ENCODE measurements at places on chromosomes 7 and 10.

GRCh38 chr7:122883049-122883680, 3.1 kb downstream of the CADPS2 start:
- DNase-seq = no peak

- DNase-seq = no peak
These were observed 194.0 kb upstream of the PRPS1L1 start for GRCh38 chr7:18221377-18222293.

DNA sequence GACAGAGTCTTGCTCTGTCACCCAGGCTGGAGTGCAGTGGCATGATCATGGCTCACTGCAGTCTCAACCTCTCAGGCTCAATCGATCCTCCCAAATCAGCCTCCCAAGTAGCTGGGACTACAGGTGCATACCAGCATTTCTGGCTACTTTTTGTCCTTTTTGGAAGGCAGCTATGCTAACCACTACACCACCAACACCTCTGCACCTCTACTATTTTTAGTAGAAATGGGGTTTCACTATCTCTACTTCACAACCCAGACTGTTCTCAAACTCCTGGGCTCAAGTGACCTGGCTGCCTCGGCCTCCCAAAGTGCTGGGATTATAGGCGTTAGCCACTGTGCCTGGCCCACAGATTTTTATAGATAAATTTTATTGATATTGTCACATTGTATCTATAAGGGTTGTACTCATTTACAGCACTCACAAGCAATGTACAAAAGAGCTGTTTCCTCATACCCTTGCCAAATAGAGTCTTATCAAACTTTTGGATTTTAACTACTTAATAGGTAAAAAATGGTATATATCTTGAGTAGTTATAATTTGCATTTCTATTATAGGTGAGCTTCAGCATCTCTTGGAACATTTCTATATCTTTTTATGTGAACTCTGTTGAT, 23.7 kb downstream of the PRR15 start:
- DNase-seq = no peak

DNA sequence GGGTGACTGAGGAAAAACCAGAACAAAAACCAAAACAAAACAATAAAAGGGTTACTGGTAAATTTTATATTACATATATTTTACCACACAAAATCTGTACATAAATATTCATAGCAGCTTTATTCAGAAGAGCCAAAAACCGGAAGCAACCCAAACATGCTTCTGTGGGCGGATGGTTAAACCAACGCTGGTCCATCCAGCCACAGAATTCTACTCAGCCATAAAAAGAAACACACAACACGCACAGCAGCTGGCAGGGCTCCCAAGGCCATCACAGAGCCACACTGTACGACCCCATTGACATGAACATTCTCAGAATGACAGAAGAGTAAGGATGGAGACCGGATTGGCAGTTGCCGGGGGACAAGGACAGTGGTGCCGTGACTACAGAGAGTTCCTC, 83.6 kb downstream of the PROSER2 start:
- no peak for DNase-seq

DNA sequence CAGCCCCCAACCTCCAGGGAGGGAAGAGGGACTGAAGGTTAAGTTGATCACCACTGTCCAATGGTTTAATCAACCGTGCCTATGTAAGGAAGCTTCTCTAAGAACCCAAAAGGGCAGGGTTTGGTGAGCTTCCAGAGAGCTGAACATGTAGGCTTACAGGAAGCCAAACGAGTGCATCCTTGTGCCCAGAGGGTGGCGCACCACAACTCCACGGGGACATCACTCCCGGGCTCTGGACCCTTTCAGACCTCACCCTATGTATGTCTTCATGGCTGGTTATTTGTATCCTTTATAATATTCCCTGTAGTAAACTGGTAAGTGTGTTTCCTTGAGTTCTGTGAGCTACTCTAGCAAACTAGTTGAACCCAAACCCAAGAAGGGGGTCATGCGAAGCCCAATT, 11.5 kb upstream of the NFKB2 start:
- no peak for DNase-seq

GRCh38 chr7:66356277-66356721, 151.2 kb downstream of the TPST1 start:
- DNase-seq = no peak

DNA sequence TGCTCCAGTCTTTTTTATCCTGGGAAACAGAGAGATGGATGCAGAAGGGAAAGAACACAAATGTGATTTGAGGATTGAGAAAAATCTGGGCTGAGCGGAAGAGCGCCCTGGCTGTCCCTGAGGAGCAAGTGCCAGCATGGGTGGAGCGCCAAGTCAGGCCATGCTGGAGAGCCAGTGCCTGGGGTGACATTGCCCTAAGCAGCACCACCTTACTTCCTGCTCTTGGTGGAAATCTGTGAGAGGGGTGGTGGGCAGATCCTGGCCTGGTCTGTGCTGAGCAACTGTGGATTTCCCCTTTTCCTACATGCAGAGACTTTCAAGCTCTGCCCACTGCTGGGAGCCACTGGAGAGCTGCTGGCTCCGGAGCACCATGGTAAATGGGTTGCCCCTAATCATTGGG, 36.9 kb downstream of the DDIT4 start:
- DNase-seq = no peak

DNA sequence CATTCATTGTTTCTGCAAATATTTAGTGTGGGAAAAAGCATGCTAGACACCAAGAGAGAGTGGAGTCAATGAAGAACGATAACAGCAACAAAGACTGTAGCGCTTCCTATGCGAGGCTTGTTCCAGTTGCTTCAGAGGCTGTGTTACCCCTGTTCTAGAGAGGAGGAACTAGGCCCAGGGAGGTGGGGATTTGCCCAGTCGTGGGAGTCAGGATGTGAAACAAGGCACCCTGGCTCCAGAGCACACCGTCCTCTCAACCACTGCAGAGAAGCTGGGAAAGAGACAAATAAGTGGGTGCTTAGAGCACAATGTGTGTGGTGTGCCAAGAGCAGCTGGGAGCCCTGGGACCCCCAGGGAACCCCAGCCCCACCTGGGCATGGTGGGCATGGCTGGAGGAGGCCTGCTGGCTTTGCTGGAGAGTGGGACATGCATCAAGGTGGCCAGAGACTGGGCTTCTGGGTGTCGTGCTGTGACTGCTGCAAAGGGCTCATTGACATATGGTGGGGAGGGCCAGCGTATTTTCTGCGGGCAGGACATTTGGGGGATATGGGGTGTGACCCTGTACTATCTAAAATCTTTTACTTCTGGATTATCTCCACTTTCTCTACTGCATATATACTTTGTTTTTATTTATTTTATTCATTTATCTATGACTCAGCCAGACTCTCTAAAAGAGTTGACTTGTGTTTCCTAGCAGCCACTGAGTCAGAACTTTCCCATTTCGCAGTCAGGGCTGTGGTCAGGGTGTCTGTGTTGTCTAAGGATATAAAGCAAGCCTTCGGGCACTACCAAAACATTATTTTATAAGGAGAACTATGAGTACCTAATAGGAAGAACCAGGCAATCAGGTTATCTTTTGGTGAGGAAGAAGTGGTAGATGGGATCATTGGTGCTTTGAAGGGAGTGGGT, 95.4 kb downstream of the TCF7L2 start:
- DNase-seq = no peak

DNA sequence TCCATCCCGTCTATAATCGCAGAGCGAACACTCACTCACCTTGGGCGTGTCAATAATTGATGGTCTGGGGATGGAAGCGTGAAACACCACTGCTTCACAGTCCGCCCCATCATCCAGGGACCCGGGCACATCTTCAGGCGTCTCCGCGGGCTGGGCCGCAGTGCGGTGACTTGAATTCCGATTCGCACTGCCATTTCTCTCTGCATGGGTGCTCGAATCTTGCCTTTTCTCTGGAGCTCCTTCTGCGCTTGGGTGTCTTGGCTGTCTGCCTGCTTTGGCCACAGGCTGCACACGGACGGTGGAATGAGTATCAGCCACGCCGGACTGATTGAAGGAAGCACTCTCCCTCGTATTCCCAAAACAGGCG, 500 bp downstream of the FAM107B start:
- DNase-seq = no peak

DNA sequence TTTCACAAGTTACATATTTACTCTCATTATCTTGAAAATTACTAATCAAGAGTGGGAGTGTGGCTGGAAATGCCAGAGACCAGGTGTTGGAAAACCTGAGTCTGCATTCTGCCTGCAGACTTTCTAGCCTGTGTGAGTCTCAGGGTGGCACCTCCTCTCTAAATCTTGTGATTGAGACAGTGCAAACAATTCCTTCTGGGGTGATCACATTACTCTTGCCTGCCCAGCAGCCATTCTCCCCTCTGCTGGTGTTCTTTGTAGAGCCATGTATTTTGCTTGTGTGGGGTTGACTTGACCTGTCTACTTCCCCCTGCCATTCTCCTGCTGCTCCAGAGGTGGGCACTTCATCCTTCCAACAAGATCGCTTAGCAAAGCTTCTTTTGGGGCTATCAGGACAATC, 101.1 kb downstream of the RAPGEF5 start:
- no peak for DNase-seq

DNA sequence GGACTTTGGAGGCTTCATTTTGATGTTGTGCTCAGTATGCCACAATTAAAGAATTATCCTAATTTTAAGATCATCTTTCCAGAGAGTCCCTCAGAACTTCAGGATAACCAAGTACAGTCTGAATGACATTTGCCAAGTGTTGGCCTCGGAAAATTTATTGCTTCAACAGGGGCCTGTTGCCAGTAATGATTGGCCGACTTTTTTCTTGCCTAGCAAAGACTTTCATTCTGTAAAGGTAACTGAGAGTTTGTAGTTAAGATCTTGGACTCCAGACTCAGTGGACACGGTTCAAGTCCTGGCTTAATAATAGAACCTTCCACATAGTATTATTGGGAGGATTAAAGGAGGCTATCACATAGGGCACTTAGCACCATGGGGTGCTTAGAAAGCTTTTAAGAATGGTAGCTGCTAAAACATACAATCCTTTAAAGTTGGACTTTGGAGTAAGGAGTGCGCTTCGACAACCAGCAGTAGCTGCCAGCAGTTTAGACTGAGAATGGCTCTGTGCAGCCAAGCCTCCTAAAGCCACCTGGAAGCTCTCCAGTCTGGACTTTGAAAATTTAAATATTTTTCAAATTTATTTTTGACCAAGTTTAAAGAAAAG, 90.0 kb downstream of the PLCE1 start:
- DNase-seq = no peak

DNA sequence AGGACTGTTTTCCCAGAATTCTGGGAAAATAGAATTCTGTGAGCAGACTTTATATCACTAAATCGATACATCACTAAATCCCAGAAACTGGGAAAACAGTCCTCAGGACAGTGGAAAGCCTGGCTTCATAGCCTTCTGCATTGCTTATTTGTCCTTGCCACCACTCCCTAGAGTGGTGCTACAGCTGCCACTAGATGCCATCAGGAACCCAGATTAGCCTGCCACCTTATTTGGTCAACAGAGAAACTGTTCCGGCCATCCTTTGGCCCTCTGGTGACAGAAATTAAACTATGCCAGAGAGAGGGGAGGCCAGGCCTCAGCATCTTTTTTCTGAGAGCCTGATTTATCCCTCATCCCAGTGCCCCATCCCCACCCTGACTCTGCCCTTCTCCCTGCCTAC, 19.6 kb upstream of the NFKB2 start:
- DNase-seq = no peak

DNA sequence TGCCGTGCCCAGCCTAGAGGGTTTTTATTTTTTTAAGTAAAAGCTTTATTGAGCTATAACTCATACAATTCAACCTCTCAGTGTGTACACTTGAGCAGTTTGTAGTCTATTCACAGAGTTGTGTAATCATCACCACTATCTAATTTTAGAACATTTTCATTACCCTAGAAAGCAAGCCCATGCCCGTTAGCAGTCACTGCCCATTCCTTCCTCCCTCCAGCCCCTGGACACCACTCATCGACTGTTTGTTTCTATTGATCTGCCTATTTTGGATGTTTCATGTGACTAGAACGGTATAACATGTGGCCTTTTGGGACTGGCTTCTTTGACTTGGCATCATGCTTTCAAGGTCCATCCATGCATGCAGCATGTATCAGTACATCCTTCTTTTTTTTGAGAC, 25.7 kb upstream of the SEC61A2 start:
- DNase-seq = no peak

- peak; percentile 86 for DNase-seq
These were observed 20.6 kb upstream of the USP6NL start for GRCh38 chr10:11631890-11632587.

DNA sequence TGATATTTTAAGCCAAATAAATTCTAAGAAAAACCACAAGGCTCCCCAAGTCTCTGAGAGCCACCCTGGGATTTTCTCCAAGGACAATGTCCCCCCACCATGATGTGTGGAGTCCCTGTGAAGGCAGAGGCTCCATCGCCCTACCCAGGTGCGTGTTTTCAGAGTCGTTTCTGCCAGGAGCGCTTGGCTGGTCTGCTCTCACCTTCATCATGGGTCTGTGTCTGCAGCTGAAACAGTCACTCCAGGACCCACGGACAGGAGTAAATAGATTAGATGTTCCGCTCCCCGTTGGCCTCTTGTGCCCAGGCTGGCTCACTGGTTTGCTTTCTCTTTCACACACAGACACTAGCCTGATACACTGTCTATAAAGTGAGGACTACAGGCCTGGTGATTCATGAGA, 217.5 kb downstream of the SFMBT2 start:
- no peak for DNase-seq

GRCh38 chr10:106525835-106526234, 638.7 kb downstream of the SORCS1 start:
- no peak for DNase-seq

- no peak for DNase-seq
These were observed 59.9 kb downstream of the CACUL1 start for GRCh38 chr10:118694848-118695247.

- no peak for DNase-seq
These were observed 118.8 kb downstream of the CUX1 start for GRCh38 chr7:101936223-101936610.

GRCh38 chr7:148104136-148104716, 486.3 kb upstream of the C7orf33 start:
- DNase-seq = no peak

DNA sequence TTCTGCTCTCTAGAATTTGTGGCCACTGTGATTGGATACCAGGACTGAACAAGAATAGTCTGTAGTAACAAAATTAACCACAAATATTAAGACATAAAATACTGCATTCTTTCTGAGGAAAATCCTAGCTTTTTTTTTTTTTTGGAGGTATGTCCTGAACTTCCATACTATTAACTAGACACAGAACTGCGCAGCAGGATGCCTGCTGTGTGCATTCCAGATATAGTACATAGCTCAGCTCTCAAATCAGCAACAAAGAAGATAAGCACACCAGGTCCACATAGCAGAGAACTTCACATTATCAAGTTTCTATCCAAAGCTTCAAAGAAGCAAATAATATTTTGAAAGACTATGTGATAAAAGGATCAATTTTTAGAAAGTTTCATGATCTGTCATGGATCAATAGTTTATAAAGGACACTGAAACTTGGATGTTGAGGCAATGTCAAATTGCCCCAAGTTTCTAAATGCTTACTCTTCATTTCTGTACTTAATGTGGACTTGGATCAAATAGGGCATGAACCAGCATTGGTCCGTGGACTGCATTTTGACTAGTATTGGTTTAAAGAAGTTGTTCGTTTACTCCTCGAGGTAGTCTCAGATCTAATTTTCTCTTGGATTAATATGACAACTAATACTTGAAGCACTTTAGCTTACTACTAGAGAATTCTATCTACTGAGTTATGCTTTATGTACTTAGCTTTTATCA, 15.4 kb downstream of the NAMPT start:
- no peak for DNase-seq

Data from NAMALWA (cell line).